ENCODE measurements at places on chromosomes 6 and 20.

DNA sequence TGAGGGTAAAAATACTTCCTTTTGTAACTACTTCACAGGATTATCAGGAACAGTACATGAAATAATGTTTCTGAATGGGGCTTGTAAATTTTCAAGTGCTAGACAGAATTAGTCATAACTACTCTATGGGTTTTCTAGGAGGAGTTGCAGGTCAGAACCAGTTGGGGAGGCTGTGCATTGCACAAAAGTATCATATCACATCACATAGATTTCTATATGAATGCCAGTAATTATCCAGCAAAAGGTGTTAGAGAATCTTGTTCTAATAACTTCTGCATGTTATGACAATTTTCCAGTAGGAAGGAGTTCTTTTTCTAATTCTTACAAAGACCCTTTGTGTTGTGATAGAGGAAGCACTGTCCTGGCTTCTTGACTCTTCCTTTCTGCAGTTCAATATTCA is 551.6 kb downstream of the COL12A1 start:
- DNase-seq: no peak

DNA sequence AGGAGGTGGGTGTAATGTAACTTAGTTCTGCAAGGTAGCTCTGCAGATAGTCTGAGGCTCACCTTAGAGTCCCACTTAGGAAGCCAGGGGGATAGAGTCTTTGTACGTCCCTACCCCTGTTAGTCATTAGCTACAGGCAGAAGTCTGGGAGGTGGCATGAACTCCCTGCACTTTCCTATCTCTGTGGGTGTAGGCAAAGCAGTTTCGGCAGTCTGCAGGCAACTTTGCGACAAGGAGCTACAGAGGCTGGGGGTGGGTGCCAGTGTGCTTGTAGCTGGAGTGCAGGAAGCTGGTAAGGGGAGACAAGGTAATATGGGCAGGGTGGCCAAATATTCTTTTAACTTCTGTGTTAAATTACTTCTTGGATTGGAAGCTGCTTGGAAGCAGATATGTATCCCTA is 45.7 kb downstream of the NKAIN2 start:
- DNase-seq: no peak

DNA sequence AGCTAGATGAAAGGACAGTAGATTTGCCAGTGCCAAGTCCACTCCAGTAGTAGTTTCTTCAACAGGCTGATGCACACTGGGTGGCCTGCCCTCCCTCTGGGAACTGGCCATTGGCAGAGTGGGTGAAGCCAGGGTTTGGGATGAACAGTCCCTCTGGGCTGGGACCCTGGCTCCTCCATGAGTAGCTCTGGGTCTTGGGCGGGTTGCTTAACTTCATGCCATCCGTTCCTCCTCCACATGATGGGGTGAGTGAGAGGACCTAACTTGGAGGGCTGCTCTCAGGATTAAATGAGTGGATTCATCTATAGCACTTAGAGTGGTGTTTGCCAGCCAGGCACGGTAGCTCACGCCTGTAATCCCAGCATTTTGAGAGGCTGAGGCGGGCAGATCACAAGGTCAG is 47.2 kb downstream of the PLAGL2 start:
- DNase-seq: no peak

- DNase-seq: no peak
These were observed 159.3 kb downstream of the CDKAL1 start for GRCh38 chr6:20693466-20694063.

DNA sequence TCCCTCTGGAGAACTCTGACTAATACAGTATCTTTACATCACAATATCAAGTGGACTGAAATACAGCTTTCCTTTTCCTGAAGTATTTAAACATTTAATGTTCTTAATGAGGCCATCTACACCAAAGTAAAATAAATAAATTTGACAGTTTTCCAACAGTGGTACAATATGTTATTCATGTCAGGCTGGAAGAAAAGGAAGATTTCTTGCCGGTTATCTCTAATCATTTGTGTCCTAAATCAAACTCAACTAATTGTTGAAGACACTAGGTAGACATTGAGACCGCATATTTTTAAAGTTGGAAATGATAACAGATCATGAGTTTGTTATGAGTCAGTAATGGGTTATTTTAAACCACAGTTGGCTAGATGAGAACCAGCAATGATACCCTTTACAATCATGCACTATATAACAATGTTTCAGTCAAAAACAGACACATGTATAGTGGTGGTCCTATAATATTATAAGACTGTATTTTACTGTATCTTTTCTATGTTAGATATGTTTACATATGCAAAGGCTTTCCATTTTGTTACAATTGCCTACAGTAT is 241.6 kb downstream of the LMBRD1 start:
- no peak for DNase-seq

DNA sequence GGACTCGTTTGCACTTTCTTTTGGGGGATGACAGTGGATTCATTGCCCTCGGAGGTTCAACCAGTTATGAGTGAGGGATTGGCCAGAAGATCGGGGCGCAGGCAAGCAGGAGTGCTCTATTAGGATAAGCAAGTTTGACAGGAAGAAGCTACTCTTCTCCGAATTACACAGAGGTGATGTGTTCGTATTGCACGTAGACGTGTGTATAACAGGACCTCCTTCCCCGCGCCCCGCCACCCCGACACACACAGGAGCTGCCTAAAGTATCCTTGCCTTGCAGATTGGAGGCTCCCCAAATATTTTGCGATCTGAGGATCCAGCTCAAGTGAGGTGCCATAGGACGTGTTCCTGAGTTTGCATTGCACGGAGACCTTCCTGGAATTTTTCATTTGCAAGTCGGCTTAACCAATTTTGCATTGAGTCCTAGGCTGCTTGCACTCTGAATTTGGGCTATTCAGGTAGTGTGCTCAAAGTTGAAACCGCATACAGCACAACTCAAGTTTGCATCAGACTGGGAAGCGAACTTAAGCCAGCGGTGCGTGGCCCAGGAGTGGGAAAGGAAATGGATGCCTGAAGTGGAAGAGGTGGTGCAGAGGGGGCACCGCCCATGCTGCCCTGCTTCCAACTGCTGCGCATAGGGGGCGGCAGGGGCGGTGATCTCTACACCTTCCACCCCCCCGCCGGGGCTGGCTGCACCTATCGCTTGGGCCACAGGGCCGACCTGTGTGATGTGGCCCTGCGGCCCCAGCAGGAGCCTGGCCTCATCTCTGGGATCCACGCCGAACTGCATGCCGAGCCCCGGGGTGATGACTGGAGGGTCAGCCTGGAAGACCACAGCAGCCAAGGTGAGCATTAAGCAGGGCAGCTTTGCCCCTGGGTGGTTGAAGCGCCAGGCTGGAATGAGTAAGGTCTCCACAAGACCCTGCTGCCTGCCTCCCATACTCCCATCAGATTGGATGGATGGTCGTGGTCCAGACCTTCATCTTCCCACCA is 770 bp downstream of the TCF19 start:
- DNase-seq: no peak

- no peak for DNase-seq
These were observed 180.1 kb upstream of the AKAP12 start for GRCh38 chr6:151059612-151060095.

DNA sequence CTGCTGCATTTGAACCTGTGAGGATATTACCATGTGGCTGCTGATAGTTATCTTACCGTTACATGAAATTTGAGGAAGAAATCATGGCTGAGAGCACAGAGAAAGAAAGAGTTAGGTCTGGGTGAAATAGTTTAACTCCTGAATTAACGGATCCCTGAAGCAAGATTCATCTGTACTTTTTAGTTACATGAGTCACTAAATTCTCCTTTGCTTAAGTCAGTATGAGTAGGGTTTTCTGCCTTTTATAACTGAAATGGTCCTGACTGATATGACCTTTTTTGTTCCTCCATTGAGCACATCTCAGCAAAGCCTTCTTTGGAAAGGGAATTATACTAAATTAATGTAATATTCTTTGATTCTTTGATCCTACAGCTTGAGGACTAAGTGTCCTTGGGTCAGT is 333.3 kb upstream of the ZFP64 start:
- DNase-seq: no peak

- no peak for DNase-seq
These were observed 17.9 kb downstream of the KCNB1 start for GRCh38 chr20:49464556-49464955.

- DNase-seq: no peak
These were observed 42.8 kb downstream of the INSM1 start for GRCh38 chr20:20410678-20411077.

GRCh38 chr6:144931172-144932035 is 646.3 kb downstream of the UTRN start:
- DNase-seq: no peak

GRCh38 chr6:107704347-107705013 is 119.6 kb downstream of the SCML4 start:
- DNase-seq: no peak

DNA sequence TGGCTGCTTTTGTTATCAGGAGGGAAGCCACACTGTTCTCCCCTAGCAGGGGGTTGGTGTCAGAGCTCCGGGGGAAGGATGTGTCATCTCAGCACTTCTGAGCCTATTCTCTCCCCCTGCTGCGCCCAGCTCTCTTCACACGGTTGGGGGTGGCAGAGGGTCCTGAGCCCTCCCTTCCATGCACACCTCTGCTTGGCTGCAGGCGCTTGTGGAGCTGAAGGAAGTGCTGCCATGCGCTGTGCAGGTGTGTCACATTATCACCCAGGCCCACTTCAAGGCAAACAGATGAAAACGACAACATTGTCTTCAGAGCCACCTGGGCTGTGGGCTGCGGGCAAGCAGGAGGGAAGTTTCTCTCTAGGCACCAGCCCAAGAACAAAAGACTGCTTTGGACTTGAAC is 263.4 kb downstream of the BMP7 start:
- DNase-seq: no peak

DNA sequence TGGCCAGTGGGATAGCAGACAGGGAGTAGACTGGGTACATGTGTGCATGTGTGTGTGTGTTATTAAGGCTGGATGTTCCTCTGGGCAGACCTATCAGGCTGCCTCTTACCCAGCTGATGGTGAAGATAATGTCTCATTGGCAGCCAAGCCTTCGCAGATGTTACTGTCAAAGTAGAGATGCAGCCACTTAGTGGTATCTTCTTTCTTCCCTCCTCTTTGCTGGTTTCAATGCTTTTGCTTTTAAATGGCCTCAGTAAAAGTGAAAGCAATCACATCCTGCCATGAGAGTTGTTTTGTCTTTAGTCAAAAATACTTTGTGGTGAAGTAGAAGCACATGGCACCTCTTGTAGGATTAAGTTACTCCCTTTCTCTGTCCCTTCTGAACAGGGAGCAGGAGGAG is 57.5 kb downstream of the SNRNP48 start:
- DNase-seq: no peak

DNA sequence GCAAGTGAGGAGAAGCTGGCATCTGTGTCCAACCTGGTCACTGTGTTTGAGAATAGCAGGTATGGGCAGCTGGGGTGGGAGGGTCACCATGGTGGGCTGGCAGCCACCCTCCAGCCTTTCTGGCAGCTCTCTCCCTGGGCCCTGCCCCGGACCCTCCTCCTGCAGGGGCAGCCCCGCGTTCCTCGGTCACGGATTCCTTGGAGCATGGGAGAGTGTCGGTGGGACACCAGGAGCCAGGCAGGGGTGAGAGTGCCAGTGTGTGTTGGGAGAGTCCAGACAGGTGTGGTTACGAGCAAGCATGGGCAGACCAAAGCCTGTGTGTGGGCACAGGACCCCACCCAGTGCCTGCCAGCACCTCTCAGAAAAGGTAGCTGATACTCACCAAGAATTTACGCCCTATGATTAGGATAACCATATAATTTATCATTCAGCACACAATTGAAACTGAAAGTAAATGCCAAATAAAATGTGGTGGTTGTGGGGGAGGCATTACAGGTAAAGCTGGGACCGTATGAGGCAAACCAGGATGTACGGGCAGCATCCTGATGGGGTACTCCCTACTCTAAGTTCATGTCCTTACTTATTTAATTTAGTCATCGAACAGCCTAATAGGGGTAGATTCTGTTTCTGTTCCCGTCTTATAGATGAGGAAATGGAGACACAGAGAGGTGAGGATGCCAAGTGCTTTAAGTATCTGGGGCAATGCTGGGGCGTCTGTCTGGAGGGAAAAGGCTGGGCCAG is 542 bp downstream of the FGD2 start:
- DNase-seq: no peak

GRCh38 chr6:16712255-16712930 is 48.9 kb downstream of the ATXN1 start:
- DNase-seq: no peak

DNA sequence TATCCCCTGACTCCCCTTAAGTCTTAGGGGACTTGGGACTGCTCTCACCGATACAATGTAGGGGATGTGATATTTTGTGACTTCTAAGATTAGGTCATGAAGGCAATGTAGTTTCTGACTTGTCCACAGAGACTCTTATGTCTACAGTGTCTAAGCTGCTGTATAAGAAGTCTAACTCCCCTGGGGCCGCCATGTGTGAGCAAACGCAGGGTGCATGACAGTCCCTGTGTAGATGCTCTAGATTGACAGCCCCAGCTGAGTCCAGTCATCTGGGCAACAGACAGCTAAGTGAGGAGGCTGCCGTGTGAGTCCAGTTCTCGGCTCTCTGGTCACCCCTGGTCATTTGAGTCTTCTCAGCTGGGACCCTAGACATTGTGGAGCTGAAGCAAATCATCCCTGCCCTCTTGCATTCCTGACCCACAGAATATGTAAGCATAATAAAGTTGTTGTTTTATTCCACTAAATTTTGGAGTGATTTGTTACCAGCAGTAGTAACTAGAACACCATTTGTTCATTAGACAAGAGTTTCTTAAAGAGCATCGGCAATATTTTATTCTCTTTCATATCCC is 743.3 kb upstream of the CHD6 start:
- DNase-seq: no peak

DNA sequence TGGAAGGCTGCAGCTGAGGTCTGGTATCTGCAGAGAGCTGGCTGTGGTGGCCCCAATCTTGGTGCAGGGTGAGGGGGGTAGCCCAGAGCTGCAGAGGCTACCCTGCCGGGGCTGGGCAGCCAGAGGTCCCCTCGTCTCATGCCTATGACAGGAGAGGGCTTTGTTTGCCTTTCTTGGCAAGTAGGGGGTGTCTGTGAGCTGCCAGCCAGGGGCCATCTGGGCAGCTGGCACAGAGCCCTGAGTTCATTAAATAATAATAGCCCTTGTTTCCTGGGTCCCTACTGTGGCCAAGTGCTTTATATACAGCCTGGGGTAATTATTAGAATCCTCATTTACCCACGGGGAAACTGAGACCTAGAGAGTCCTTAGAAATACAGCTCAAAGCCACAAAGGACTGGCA is 66.6 kb downstream of the EZR start:
- DNase-seq: no peak

DNA sequence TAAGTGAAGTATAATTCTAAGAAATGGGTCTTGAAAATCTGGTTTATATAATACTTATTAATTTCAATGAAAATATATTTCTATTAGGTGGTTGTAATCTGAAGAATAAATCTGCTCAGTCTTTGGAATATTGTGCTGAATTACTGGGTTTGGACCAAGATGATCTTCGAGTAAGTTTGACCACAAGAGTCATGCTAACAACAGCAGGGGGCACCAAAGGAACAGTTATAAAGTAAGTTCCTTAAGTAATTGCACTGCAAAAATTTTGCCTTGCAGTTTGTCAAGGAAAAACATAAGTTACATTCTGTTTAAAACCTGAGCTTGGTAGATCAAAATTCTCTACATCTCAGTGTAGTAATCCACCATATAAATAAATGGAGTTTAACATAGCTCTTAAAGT is 106.0 kb downstream of the MYO6 start:
- no peak for DNase-seq

Measured in epithelial cell of prostate (primary cell).